Hippocampal formation (tissue), 2 donors: ENCODE measurements at places on chromosomes 11 and 22.

GRCh38 chr11:72069787-72070251 is 10.5 kb downstream of the NUMA1 start:
- peak; percentile 36 for DNase-seq

GRCh38 chr22:30348809-30349208 is 7.9 kb downstream of the SF3A1 start:
- DNase-seq: no peak

DNA sequence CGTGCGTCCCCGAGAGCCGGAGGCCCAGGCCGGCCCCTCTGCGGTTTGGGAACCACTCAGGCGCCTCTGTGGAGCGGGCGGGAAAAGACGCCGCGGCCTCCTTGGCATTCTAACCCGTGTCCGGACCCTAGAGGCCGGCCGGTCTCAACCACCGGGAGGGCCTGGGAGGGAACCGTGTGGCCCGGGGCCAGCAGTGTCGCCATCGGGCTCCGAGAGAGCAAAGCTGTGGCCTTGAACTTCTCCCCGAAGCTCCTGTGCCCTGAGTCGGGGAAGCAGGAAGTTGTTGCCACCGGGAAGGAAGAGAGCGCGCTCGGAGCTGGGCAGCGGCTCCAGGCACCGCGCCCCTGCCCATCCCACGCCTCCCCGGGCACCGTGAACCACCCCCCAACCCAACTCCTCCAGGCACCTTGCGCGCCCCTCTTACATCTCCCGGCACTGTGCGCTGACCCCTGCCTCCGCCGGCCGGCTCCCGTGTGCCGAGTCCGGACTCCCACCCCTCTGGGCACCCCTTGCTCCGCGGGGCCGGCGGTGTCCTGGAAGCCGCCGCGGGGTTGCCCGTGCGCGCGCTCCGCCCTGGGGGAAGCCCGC is 80.0 kb upstream of the PPARA start:
- peak; percentile 77 for DNase-seq

GRCh38 chr11:12321217-12321937 is 56.0 kb upstream of the PARVA start:
- no peak for DNase-seq

GRCh38 chr11:3627291-3627690 is 14.5 kb downstream of the ART5 start:
- DNase-seq: no peak

DNA sequence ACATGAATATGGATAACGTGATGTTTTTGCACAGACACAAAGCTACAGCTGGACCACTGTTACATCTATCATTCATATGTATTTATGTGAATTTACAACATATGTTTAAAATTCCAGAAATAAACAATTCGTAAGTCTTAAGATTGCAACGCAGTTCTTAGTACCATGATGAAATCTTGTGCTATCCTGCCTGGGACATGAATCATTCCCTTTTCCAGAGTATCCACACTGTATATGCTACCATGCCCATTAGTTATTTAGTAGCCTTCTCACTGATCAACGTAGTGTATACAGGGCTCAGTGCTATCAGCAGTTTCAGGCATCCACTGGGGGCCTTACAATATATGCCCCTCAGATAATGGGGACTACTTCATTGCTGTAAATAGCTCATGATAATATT is 4.3 kb downstream of the ATL3 start:
- DNase-seq: no peak

GRCh38 chr11:35235936-35236666 is 97.1 kb downstream of the CD44 start:
- DNase-seq: no peak

DNA sequence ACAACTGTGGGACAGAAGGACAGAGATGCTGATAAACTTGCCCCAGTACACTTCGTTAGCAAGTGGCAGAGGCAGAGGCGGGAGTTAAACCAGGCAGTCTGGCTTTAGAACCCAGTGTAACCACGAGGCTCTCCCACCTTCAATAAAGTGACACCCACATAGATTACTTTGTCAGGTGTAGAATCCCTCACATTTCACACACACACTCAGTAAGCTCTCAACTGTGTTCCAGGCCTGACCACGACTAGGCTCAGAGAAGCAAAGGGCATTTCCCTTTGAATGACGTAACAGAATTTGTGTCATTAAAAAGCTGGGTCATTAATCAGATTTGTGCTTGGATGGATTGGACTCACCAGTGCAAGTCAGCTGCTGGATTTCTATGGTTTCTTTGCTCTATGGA is 118.3 kb upstream of the RCN1 start:
- DNase-seq: no peak

GRCh38 chr11:44782478-44782877 is 55.7 kb downstream of the TSPAN18 start:
- DNase-seq: no peak

DNA sequence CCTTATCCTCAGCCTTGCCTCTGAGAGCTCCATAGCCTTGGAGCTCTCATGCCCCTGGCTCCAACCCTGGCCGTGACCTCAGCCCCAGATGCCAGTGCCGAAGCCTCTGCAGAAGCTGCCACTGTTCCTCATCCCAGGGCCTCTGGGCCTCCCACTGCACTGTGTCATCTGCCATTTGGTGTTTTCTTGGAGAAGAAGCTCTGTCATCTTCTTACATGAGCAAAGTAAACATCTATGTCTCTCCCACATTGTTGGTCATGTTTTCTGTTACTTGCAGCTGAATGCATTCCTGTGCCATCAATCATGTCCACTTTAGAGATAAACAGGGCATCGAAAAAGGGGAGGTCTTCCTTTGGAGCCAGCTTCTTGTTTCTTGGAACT is 45.0 kb upstream of the FTH1 start:
- DNase-seq: no peak

- no peak for DNase-seq
Measured at GRCh38 chr11:829176-829846, 1.6 kb downstream of the CRACR2B start.

- no peak for DNase-seq
Measured at GRCh38 chr11:7418061-7418460, 67.2 kb upstream of the OLFML1 start.

DNA sequence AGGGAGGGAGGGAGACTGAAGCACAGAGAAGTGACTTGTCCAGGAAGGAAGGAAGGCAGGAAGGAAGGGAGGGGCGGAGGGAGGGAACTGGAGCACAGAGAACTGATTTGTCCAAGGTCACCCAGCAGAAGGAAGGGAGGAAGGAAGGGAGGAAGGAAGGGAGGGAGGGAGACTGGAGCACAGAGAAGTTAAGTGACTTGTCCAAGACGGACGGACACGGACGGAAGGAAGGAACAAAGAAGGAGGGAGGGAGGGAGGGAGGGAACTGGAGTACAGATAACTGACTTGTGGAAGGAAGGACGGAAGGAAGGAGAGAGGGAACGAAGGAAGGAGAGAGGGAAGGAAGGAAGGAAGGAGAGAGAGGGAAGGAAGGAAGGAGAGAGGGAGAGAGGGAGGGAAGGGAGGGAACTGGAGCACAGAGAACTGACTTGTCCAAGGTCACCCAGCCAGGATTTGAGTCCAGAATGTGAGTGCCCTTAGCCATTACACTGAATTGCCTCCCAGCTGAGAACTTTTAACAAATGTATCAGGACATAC is 1.5 kb downstream of the SLC35F2 start:
- DNase-seq: no peak

GRCh38 chr11:61342207-61342803 is 9.3 kb downstream of the TKFC start:
- DNase-seq: no peak

GRCh38 chr11:27921472-27921871 is 186.5 kb downstream of the KIF18A start:
- DNase-seq: no peak

- DNase-seq: no peak
Measured at GRCh38 chr22:32619614-32620426, 145.2 kb downstream of the FBXO7 start.

- DNase-seq: no peak
Measured at GRCh38 chr11:69339983-69340565, 46.1 kb downstream of the MYEOV start.

GRCh38 chr11:28105869-28106268 is 2.1 kb downstream of the KIF18A start:
- DNase-seq: no peak

DNA sequence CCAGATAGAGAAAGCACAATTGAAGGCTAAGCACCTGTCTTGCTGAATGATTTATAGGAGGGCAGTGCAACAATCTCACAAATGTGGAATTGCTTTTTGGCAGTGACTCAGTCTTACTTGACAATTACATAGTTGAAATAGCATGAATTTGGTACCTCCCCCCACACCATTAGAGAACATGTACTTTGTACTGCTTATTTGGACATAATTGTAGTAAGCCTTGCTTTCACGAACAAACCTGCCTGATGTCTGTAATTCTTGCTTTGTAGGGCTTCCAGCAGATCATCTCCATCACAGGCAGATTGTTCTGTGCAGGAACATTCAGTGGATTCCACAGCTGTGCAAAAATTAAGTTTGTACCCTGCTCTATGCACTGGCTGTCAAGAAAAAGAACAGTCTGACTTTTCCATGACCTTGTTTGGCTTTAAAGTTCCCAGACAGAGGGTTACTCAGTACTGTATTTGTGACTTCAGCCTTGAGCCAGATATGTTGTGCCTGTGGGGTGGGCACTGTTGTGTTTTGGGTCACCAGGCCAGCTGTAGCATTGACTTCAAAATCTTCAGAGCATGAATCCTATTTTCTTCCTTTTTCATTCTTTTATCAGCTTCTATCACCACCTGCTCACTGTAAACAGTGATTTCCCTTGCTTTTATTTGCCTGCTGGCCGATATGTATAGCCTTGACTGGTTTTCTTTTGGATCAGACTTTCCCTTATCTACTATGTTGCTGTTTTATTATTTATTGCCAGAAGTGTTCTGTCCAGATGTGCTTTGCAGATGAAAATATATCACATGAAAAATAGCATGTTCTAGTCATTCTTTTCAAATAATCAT is 941.0 kb upstream of the CHORDC1 start:
- DNase-seq: no peak

GRCh38 chr11:65498977-65499712 is at the start of gene MALAT1:
MALAT1 (plus strand) TSS chr11:65499045.
- peak; percentile 95 for DNase-seq

GRCh38 chr11:69257838-69258658 is 35.9 kb upstream of the MYEOV start:
- no peak for DNase-seq

DNA sequence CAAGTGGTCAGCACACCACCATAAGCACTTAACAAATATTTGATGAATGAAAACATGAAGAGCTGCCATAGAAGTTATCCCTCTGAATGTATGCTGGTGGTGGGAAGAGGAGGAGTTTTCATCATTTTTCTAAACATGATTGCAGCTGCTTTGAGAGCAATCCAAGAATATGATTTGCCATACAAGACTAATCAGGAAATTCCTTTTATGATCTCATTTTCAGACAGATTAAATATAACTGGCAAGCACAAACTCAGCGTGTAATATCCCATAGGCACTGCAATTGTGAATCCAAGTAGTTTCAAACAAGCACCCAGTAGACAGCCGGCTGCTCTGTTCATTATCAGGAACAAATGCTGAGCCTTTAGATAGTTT is 505.7 kb upstream of the LUZP2 start:
- DNase-seq: no peak

DNA sequence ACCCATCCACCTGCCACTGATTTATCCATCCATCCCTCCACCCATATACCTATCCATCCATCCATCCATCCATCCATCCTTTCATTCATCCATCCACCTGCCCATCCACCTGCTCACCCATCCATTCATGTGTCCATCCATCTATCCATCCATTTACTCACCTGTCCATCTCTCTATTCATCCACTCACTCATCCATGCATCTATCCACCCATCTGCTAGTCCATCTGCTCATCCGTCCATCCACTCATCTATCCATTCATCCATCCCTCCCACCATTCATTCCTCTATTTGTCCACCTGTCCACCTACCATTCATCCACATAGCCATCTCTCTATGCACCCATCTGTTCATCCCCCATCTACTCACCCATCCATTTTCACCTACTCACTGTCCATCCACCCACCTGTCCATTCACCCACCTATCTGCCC is 48.6 kb upstream of the CCDC188 start:
- no peak for DNase-seq

- no peak for DNase-seq
Measured at GRCh38 chr11:116065986-116066385, 561.8 kb upstream of the CADM1 start.

GRCh38 chr22:41828516-41828915 is 4.4 kb upstream of the SREBF2 start:
- DNase-seq: no peak

GRCh38 chr11:64553554-64554201 is 37.3 kb upstream of the SLC22A12 start:
- peak; percentile 41 for DNase-seq

DNA sequence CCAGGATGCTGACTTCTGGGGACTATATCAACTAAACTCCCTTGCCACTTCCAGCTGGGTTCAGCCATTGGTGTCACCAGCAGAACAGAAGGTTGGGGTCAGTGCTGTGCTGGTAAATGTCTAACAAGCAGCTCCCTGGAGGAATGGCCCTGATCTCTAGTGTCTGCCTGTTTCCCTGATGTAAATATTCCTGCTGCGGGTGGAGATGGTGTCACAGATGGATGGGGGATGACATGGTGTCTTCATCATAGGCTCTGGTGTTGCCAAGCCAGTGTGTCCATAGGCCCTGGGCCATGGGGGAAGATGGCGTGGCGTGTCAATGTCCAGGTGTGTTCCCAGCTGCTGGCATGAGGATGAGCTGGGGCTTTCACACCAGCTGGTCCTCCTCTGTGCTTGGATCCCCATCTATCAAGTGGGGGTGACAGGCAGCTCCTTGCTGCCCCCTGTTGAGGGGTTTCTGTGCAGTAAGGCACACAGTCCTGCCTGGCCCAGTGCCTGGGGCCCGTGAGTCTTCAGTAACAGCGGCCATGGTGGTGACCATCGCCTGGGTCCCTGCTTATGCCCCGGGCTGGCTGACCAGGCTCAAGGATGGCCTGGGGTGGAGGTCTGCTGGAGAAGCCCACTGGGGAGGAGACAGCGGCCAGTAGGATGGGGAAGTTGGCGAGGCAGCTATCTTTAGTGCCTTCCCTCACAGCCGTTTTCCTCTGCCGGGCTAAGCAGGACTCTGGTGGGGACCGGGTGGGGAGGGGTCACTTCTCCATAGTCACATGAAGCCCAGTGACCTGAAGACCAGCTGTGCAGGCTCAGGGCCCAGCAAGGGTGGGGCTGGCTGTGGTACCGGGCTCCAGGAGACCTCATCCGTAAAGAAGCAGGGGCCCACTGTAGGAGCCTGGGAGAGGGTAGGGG is 12.7 kb downstream of the RPL3 start:
- peak; percentile 30 for DNase-seq

- DNase-seq: no peak
Measured at GRCh38 chr11:38839071-38839470, 2241.0 kb upstream of the RAG2 start.

GRCh38 chr11:76235233-76236091 is 29.2 kb upstream of the WNT11 start:
- peak; percentile 92 for DNase-seq

DNA sequence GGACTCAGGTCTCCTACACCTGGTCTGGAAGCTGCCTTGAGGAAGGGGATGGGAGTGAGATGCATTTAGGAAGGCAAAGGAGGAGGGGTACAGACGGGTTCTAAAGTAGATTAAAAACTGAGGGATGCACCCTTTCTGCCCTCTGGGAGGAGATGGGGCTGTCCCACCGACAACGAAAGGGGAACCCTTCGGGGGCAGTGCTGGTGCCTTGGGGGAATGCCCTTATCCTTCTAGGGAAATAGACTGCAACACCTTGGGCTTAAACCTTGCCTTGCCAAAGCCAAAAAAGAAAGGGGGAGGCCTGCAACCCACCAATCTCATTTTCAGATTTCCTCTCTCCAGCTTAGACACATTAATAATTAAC is 89.8 kb downstream of the PLEKHA7 start:
- DNase-seq: no peak
